Activated B cell treated with CpG ODN at 0.5 μM for 24 hours (primary cell): ENCODE measurements at places on chromosomes 7 and 10. TPM values are rescaled to one million over a fixed set of nuclear protein-coding genes. Genes with fewer than 3 reads are reported as not detected.
A peak's percentile ranks its signal among the peaks of the same experiment; 100 is the strongest.

DNA sequence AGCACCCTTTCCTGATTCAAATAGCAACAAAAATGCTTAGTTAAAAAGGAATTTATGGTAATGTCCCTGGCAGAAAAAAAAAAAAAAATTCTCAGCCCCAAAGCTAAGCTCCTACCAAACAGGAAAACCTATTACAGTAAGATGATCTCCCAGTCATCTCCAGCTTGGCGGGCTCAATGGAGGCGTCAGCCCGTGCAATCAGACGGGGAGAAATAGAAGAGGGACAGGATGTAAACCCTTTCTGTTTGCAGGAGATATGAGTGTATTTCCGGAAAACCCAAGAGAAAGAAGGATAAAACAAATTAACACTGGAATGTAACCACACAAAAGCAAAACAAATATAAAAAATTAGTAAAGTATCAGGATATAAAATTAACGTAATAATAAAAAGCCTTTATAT lies 242.8 kb downstream of the TCERG1L start:
- no peaks in the 10 kb centered on the region for H3K36me3 ChIP-seq
- no peak for DNase-seq
- no peaks in the 10 kb centered on the region for H3K4me1 ChIP-seq
- H3K4me3 ChIP-seq = no peak overlapping the region

DNA sequence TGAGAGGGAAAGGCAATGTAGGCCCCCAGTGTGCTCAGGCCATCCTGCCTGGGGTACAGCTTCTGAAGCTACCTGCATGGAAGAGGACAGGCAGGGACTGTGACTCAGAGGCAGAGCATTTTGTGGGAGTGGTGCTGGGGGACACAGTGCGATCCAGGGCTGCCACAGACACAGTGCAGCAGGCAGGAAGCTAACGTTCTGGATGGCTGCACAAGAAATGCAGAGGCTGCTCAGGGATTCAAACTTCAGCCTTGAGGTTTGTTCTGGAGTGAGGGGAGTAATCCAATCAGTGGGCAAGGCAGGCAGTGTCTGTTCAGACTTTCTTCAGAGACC lies 648.0 kb upstream of the IGFBP3 start:
- no peak overlapping the region for H3K4me3 ChIP-seq
- DNase-seq = no peak
- H3K27ac ChIP-seq = no peak overlapping the region
- no peaks in the 10 kb centered on the region for H3K4me1 ChIP-seq

DNA sequence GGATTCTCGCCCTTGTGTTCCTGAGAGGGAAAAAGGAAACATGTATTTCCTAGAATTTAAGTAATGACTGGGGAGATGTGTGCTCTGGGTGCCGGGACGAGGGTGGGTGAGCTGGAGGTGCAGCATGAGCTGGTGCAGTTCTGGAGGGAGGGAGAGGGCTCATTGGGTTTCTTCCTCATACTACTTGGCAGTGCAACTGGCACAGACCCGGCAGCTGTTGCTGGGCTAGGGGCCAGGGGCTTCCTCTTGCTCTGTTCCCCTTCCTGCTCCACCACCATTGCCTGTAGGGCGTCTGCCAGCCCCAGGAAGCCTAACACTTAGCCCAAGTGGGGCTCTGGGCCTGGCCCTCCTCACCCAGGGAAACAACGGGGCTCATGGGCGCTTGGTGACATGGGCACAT lies 5.9 kb downstream of the RET start:
- no peak overlapping the region for H3K27ac ChIP-seq
- DNase-seq = no peak
- no peak overlapping the region for H3K4me3 ChIP-seq

- no peaks in the 10 kb centered on the region for H3K27me3 ChIP-seq
- H3K27ac ChIP-seq = no peak overlapping the region
- H3K4me3 ChIP-seq = no peak overlapping the region
- H3K4me1 ChIP-seq = peaks cover 32% of the 10 kb centered on the region
Observed at GRCh38 chr7:13092708-13093005, 405.2 kb downstream of the ARL4A start.

DNA sequence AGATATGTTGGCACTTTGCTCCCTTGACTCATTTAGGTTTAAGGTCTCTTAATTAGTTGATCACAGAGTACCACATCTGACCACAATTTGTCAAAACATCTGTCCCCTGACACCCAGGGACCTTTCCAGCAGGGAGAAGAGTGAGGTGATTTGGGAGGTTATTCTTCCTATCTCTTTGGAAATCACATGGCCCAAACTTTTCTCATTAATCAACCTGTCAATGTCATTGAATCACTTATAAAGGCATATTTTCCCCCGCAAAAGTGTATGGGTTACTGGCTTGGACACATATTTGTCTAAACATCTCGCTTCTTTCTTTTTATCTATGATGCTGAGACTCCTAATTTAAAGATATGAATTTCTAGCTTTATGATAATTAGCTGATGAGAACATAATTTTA lies 92.4 kb upstream of the RPA3 start:
- no peaks in the 10 kb centered on the region for H3K27me3 ChIP-seq
- peaks cover 3% of the 10 kb centered on the region for H3K36me3 ChIP-seq
- H3K27ac ChIP-seq = no peak overlapping the region
- H3K4me1 ChIP-seq = peaks cover 20% of the 10 kb centered on the region
- no peak overlapping the region for H3K4me3 ChIP-seq

- H3K27ac ChIP-seq = no peak overlapping the region
- no peaks in the 10 kb centered on the region for H3K4me1 ChIP-seq
- H3K27me3 ChIP-seq = no peaks in the 10 kb centered on the region
- no peak overlapping the region for H3K4me3 ChIP-seq
- no peaks in the 10 kb centered on the region for H3K36me3 ChIP-seq
Observed at GRCh38 chr7:80414331-80414730, 97.5 kb downstream of the GNAT3 start.

GRCh38 chr10:130021383-130021950 lies 57.4 kb upstream of the EBF3 start:
- H3K36me3 ChIP-seq = no peaks in the 10 kb centered on the region
- H3K4me3 ChIP-seq = no peak overlapping the region
- no peak overlapping the region for H3K27ac ChIP-seq
- DNase-seq = no peak
- H3K27me3 ChIP-seq = no peaks in the 10 kb centered on the region
- H3K4me1 ChIP-seq = no peaks in the 10 kb centered on the region

GRCh38 chr10:19824381-19825342 lies 8.4 kb downstream of the PLXDC2 start:
- H3K4me1 ChIP-seq = no peaks in the 10 kb centered on the region
- DNase-seq = no peak
- no peak overlapping the region for H3K4me3 ChIP-seq
- no peaks in the 10 kb centered on the region for H3K27me3 ChIP-seq
- no peaks in the 10 kb centered on the region for H3K36me3 ChIP-seq
- H3K27ac ChIP-seq = no peak overlapping the region

GRCh38 chr7:143909863-143910262 lies 7.9 kb upstream of the TCAF1 start:
- no peak overlapping the region for H3K27ac ChIP-seq
- no peaks in the 10 kb centered on the region for H3K36me3 ChIP-seq
- no peaks in the 10 kb centered on the region for H3K4me1 ChIP-seq
- DNase-seq = no peak
- peaks cover 11% of the 10 kb centered on the region for H3K27me3 ChIP-seq

GRCh38 chr10:84424731-84425167 lies 96.4 kb downstream of the CCSER2 start:
- H3K4me3 ChIP-seq = no peak overlapping the region
- peaks cover 6% of the 10 kb centered on the region for H3K4me1 ChIP-seq
- no peak overlapping the region for H3K27ac ChIP-seq
- no peak for DNase-seq
- H3K36me3 ChIP-seq = peaks cover 53% of the 10 kb centered on the region

DNA sequence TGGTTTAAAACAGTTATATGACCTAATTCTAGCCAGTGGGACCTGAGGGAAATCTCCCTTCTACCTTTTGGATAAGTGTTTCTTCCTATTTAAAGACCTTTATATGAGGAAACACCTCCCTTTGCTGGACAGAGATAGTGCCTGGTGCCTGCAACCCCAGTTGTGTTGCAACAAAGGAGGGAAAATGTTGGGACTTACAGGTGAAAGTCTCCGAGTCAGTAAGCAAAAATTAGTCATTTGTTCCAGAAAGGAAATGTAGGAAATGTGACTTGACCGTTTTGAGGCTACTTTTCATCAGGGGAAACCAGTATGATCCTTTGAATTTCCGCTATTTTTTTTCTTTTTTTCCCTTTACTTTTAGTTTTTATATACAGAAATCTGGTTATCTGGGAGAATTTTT lies 165.5 kb downstream of the DKK1 start:
- no peak overlapping the region for H3K4me3 ChIP-seq
- no peak for DNase-seq
- H3K27ac ChIP-seq = no peak overlapping the region
- H3K27me3 ChIP-seq = no peaks in the 10 kb centered on the region

- H3K36me3 ChIP-seq = peaks cover 30% of the 10 kb centered on the region
- H3K27ac ChIP-seq = no peak overlapping the region
- DNase-seq = no peak
- H3K4me3 ChIP-seq = no peak overlapping the region
Observed at GRCh38 chr10:104031631-104032030, 54.0 kb downstream of the COL17A1 start.

DNA sequence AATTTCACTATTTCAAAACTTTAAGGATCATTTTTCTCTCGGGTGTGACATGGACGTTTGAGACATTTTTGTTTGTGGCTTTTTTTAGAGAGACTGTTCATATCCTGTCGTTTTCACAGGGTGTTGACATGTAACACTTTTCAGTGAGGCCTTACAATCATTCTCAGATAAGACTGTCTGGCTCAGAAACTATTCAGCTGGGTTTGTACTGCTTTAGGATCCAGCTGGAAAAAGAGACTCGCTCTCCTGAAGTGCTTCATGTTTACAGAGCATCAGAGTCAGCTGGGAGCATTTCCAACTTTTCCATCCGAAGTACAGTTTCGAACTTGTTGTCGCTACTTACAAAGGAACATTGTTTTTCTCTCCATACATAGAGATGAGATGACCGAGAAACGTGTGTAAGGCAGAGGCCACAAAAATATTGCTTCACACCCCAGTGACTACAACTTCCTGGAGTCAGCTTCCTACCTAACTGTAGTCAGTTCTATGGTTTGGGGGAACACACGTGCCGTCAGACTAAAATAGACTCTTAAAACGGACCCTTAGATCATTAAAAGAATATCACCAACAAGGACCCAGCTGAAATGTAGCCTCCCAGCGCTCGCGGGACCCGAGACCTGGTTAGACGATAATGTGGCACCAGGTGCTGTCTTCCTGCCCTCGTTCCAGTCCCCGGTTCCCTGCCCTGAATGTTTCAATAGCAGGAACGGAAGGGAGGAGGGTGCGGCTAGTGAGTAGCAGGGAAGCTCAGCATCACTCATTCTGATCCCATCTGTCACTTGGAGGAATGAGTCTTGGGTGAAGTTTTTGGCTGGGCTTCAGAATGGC lies 78.0 kb downstream of the MKI67 start:
- H3K4me1 ChIP-seq = peaks cover 55% of the 10 kb centered on the region
- peaks cover 34% of the 10 kb centered on the region for H3K36me3 ChIP-seq
- H3K27me3 ChIP-seq = no peaks in the 10 kb centered on the region
- peak overlapping the region; percentile 81 for H3K27ac ChIP-seq
- DNase-seq = no peak

The TAC1 gene
- total RNA-seq = not detected in 2 replicates

The NCF1 gene
- 106 and 121 TPM in 2 replicates for total RNA-seq

The SPDYE2 gene
- 0.29 TPM in 1 of 2 replicates, not detected in the other for total RNA-seq

The TAS2R41 gene
- total RNA-seq = not detected in 2 replicates

The NANOS1 gene
- total RNA-seq = 0.15 and 0.33 TPM in 2 replicates

The PLAU gene
- total RNA-seq = 0.10 TPM in 1 of 2 replicates, not detected in the other

The SPAM1 gene
- total RNA-seq = not detected in 2 replicates

The CALML3 gene
- not detected in 2 replicates for total RNA-seq

The NFKB2 gene
- total RNA-seq = 550 and 622 TPM in 2 replicates

The PRLHR gene
- total RNA-seq = not detected in 2 replicates

The CACNA2D1 gene
- total RNA-seq = not detected in 2 replicates

The SAP25 gene
- 13.8 and 24.1 TPM in 2 replicates for total RNA-seq

The ZNF804B gene
- not detected in 2 replicates for total RNA-seq

The FBXO24 gene
- total RNA-seq = 0.29 and 1.9 TPM in 2 replicates
